Activated effector memory CD4-positive, alpha-beta T cell treated with Interleukin-2 at 50 U/mL for 16 hours (primary cell): ENCODE measurements at places on chromosomes 4 and X.

- no peak for DNase-seq
Measured at GRCh38 chr4:133146574-133147241, 2.4 kb upstream of the PCDH10 start.

DNA sequence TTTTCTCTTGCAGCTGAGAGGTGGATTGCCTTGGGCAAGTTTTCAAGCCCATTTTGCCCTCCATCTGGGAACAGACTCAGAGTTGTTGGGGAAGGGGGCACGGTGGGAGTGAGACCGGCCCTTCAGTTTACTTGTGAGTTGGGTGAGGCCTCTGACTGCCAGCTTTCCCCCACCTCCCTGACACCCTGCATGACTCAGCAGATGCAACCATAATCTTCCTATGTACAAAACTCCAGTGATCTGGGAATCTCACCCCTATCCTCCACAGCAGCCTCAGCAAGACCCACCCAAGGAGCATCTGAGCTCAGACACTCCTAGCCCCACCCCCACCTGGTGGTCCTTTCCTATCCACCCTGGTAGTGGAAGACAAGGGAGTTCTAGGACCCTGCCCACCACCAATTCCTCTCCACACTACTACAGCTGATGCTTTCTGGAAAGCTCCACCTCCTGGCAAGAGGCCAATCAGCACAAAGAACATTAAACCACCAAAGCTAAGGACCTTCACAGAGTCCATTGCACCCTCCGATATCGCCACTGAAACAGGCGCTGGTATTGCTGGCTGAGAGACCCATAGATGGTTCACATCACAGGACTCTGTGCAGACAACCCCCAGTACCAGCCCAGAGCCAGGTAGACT lies 99.4 kb upstream of the STK26 start:
- DNase-seq = no peak

DNA sequence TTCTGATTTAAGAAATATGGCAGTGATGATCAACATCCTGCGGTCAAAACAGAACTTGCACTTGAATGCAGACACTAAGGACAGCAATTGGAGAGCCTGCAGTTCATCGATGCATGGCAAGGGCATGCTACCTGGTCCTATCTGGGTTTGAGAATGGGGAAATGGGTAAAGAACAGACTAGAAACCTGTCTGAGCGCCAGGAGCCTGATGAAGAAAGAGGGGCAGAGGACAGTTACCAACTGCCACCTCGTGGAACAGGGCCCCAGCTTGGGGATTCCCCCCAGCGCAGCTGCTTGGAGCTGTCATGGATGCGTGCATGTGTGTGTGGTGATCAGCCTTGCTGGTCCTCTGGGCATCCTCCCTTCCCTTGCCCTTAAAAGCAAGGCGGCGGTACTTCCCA lies 30.2 kb upstream of the NKRF start:
- DNase-seq = no peak

- DNase-seq = no peak
Measured at GRCh38 chr4:114694770-114695169, 96.2 kb downstream of the UGT8 start.

GRCh38 chr4:171582961-171583581 lies 230.1 kb upstream of the GALNTL6 start:
- DNase-seq = no peak

DNA sequence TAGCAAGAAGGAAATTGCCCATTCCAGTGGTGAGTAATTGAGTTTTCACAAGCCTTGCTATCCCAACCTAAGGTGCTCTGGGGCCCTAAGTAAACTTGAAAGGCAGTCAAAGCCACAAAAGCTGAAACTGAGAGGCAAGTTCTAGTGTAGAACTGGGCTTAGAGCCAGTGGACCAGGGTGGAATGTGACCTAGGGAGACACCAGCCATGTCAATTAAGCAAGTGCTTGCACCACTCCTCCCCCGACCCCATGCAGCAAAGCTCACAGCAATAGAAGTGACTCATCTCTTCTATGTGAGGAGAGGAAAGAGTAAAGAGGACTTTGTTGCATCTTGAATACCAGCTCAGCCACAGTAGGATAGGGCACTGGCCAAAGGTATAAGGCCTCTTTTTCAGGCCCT lies 486.1 kb upstream of the POU3F4 start:
- no peak for DNase-seq

GRCh38 chr4:8280158-8280875 lies 10.8 kb downstream of the HTRA3 start:
- no peak for DNase-seq

DNA sequence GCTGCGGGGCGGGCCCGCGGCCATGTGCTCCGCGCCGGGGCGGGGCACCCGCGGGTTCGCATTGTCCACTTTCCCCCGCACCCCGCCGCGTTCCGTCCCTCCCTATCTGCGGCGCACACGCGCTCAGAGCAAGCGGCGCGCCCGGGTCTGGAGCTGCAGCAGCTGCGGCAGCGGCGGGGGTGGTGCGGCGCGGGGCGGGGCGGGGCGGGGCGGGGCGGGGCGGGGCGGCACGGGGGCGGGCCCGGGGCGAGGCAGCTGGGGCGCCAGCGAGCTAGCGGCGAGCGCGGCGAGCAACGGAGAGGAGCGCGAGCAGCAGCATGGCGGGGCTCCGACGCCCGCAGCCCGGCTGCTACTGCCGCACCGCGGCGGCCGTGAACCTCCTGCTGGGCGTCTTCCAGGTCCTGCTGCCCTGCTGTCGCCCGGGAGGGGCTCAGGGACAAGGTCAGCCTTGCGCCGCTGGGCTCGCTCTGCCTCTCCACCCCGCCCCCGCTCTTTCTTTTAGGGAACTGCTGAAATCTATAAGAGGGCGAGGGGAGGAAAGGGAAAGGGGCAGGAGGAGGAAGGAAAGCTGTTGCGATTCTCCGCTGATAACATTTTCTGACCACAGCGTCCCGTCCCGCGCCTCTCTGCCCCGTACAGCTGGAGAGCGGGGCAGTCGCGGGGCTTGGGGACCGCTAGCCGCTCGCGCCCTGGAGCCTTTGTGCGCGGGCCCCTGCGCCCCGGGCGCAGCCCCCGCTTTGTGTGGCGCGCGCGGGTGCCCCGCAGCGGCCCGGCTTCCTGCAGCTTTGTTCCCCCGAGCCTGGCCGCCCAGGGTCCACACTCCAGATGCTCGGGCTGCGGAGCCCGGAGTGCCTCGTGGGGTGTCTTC lies at the start of gene TMEM131L:
TSS of gene TMEM131L (plus strand) at position 280 of the 868 bp plus-strand sequence. CDS start at position 318, 38 bp downstream.
- DNase-seq = peak; percentile 77

GRCh38 chrX:11010476-11010875 lies 100.7 kb upstream of the HCCS start:
- no peak for DNase-seq

GRCh38 chrX:13014111-13015096 lies 30.0 kb downstream of the FAM9C start:
- DNase-seq = no peak

- no peak for DNase-seq
Measured at GRCh38 chr4:55754754-55755350, 64.7 kb upstream of the EXOC1L start.

DNA sequence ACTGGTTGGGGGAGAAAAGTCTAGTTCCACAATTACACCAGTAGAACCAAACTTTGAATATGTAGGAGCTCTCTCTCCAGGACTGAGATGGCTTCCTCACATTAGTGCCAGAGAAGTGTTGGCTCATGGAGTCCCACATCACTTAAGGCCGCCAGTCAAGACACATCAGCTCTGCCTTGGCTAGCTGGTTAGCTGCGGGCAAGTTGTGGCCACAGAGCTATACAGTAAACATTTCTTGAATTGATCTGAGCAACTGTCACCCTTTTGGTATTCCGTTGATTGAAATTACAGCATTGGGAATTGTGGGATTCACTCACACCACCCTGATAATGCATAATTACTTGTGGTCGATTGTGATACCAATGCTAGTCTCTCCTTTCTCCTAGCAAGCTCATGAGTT lies 76.2 kb downstream of the LNX1 start:
- no peak for DNase-seq

DNA sequence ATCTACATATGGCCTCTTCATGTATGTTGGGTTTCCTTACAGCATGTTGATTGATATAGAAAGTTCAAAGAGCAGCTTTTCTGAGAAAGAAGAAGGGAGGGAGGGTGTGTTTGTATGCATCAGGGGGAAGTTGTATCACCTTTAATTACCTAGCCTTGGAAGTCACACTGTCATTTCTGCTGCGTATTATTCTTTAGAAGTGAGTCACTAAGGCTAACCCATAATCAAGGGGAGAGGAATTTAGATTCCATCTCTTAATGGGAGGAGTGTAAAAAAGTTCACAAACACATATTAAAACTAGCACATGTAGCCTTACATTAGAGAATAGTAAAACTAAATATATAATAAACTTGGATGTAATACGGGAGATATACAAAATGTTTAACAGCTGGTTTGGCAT lies 86.5 kb upstream of the CBLL2 start:
- DNase-seq = no peak

DNA sequence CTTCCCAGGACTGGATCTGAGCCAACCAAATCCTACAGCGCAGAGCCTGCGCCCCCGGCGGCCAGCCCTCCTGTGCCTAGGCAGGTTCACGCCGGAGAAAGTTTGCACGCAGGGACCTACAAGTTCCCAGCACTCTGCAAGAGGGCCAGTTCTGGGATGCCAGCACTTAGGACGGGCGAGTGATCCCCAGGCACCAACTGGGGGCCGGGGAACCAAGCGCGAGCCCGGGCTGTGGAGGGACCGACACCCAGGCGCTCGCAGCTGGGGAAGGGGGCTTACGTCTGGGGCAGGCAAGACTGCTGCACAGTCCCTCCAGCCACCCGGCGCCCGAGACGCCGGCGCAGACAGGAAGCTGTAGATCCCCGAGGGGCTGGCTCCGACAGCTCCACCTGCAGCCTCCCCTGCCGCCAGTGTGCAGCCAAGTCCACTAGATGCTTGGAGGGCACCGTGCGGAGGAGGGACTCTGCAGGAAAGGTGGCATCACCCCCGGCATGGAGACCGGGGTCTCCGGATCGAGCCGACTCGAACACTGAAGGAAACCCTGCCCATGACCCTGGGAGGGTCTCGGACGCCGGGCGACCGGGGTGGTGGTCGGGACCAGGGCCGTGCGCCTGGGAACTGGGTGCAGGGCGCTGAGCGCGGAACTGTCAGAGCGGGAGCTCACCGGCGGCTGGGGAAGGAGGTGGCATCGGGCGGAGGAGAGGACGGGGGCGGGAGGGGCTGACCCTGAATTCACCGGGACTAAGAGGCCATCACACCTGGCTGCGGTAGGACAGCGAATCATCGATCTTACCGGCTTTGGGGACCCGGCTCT lies 566 bp downstream of the CORIN start:
- DNase-seq = peak; percentile 34

- DNase-seq = peak; percentile 13
Measured at GRCh38 chr4:140094438-140095420, 59.3 kb downstream of the MAML3 start.

GRCh38 chr4:153521999-153522801 lies 56.0 kb downstream of the TMEM131L start:
- DNase-seq = peak; percentile 41

GRCh38 chrX:2676794-2677675 lies 14.1 kb upstream of the CD99 start:
- no peak for DNase-seq

- DNase-seq = no peak
Measured at GRCh38 chrX:130575831-130576389, 174.1 kb downstream of the RBMX2 start.

DNA sequence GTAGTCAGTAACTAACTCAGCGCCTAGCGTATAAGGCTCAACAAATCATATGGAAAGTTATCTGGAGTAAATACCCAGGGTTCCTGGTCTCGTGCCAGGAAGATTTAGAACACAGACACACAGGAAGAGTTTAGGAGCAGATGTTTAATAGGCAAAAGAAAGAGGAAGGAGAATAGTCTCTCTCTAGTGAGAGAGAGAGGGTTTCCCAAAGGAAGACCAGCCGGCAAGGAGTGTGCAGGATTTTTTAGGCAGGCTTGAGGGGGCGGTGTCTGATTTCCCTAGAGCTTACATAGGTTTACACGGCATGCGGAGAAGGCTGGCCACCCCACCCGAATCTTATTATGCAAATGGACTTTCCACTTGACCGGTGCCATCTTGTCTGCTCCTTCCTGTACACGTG lies 284.0 kb upstream of the FRG1 start:
- DNase-seq = no peak

- DNase-seq = peak; percentile 64
Measured at GRCh38 chr4:16225863-16226815, at the start of gene TAPT1. TSS of gene TAPT1 (minus strand) at chr4:16226471. CDS start at chr4:16226457, 14 bp downstream.

GRCh38 chr4:23322732-23323131 lies 567.1 kb downstream of the PPARGC1A start:
- DNase-seq = no peak

- DNase-seq = no peak
Measured at GRCh38 chr4:107314156-107314555, 278.0 kb upstream of the DKK2 start.

- DNase-seq = no peak
Measured at GRCh38 chrX:750812-751211, 120.2 kb downstream of the SHOX start.

GRCh38 chr4:94758141-94758699 lies 465 bp downstream of the BMPR1B start:
- no peak for DNase-seq

DNA sequence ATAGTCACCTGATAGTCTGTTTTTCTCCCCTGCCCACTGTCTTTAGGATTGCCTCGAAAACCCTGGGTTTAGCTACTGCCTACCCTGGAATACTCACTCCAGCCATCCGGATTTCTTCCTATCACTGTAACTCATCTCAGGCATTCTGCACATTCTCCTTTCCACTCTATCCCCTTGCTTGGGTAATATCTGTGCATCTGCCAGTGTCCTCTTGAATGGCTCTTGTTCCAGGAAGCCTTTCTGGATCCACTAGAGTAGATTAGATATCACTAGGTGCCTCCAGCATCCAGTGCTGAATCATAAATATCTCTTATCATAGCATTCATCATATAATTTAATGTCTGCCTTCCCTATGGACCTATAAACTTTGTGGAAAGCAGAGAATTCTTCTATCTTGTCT lies 17.1 kb upstream of the GALNT7 start:
- no peak for DNase-seq

GRCh38 chr4:7032596-7032995 lies 10.6 kb upstream of the TADA2B start:
- no peak for DNase-seq

GRCh38 chrX:40530509-40530908 lies 50.3 kb upstream of the ATP6AP2 start:
- DNase-seq = no peak

- no peak for DNase-seq
Measured at GRCh38 chr4:7926822-7927221, 12.8 kb downstream of the AFAP1 start.

DNA sequence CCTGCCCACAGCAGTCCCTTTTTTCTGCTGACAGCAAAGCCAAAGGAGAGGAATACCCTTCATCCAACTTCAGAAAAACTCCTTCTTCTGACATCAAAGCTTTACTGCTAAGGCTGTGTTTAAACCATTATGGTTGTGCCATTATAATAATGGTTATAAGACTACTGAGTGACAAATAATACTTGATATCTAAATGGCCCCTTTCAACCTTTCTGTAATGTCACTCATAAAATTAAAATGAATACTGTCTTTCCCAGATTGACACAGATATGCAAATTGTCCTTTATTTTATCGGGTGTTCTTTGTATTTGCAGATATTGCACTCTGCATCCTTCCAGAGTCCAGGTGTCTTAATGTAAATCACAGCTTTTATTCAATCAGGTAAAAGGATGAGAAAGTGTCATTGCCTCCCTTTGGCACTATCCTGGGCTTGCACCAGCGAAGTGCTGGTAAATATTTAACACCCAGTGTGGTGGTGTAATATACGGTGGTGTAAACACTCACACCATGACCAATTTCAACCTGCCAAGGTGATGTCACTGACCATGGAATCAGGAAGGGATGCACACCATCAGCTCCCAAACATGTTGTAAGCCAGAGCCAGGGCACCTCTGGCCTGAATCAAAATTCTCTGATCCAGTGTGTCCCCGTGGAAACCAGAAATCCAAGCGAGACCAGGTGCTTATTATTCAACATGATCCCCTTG lies 139.4 kb upstream of the TENM3 start:
- no peak for DNase-seq

GRCh38 chrX:148871422-148872160 lies 371.2 kb downstream of the AFF2 start:
- no peak for DNase-seq
